Occipital lobe (tissue), 3 donors: ENCODE measurements at places on chromosomes 2 and 18.

DNA sequence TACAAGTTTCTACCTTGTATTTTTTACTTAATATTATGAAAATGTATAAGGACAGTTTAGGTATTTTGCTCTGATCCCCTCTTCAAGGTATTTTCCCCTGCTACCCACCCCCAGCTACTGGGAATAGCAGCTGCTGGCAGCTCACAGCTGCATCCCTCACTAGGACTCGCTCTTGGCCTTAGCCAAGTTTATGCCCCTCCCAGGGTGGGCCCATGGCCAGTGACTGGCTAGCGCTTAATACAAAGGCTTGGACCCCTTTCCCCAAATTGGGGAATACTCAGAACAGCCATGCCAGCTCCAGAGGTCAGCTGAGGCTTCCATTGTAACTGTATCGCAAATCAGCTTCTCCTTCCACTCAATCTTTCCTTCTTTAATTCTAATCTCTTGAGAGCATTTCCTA is 131.3 kb downstream of the GFPT1 start:
- DNase-seq, result no peak

DNA sequence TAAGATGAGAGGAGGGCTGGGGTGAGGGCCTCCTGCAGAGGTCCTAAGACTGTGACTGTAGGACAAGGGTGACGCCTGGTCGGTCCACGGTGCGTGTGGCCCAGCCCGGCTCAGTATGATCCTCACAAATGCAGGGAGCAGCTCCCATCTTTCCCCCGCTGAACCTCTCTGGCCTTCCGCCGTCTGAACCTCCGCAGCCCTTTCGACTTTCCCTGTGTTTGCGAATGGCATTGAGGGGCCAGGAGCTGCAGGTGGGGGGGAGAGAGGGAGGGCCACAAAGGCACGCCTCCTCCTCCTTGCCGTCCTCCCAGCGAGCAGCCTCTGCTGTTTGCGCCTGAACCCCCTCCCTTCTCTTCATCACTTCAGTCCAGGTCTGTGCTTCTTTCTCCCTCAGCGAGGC is 68.6 kb upstream of the PXDN start:
- no peak for DNase-seq

DNA sequence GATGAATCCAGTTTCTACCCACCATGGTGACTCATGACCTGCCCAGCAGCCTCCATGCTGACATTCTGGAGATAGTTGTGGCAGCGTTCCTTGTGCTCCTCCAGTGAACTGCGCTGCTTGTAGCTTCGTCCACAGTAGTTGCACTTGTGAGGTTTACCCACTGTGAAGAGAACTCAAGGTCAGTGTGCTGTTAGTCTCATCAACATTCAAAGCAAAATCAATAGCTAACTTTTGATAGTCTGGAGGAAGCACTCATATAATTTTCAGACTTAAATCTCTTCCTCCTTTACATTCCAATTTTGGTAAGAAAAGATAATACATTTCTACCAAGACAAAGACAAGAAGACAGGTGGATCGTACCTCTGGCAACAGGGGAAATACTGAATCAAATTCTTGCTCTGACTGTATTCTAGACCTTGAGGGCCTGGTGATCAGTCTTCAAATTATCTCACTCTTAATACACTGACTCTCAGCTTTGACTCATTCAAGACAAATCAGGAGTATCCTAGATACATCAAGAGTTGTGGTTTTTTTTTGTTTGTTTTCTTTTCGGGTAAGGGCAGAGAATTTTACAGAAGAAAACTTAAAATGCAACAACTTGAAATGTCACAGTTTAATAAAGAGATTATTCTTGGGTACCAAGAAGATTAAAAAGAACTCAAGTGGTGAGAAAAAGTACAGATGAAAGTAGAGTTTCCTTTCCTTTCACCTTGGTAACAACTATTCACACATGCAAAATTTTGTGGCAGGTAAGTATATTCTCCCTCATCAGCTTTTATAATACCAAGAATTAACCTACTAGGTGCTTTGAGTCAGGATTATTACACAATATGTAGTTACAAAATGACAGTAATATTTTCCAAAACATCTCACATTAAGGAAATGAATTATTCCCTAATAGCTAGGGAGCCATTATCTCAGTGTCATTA is 129.2 kb downstream of the IKZF2 start:
- no peak for DNase-seq

- no peak for DNase-seq
Observed at GRCh38 chr2:88239781-88240180, 69.6 kb downstream of the THNSL2 start.

DNA sequence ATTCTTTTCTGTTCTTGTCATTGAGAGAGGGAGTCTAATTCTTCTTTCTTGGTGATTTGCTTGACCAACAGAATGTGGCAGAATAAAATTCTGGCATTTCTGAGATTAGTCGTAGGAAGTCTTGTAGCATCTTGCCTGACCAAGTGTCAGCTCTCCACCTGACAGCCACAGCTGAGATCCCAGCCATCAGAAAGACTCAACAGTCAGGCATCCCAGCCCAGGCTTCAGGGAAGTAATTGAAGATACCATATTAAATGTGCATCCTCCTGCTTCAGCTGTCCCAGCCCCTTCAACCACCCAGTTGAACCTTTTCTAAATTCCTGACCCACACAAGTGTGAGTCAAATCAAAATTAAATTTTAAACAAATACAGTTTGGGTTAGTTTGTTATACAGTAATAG is 208.3 kb downstream of the PIK3C3 start:
- DNase-seq, result no peak
